ENCODE measurements at places on chromosomes 5 and 9.

DNA sequence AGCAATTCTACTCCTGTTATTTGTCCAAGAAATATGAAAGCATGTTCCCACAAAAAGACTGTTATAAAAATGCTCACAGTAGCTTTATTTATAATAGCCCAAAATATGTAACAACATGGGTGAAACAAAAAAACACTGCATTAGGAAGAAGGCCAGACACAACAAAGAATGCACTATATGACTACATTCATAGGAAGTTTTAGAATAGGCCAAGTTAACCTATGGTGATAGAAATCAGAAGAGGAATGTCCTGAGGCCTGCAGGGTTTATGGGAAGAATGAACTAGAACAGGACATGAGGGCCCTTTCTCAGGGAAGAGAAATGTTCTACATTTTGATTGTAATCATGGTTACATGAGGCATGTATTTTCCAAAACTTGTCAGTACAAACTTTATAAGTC is 24.7 kb upstream of the TAS2R1 start:
- DNase-seq, result peak; percentile 86

DNA sequence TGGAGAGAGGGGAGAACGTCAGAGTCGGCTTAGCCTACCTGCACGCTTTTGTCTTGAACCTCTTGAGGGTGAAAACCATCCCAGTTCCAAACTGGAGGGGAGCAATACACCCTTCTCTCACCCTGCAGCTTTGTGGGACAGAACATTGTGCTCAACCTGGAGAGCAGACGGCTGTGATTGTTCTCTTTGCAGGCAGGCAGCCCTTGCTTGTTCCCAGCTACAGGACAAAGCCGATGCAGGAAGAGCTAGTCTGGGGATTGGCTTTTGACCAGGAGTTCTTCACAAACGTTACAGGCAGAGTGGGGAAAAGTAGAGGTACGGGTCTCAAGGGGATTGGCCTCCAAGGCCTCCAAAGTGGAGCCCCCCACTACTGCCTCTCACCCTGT is 33.9 kb upstream of the ARHGAP26 start:
- DNase-seq, result no peak

GRCh38 chr9:138072897-138073296 is 195.3 kb downstream of the CACNA1B start:
- DNase-seq, result no peak

DNA sequence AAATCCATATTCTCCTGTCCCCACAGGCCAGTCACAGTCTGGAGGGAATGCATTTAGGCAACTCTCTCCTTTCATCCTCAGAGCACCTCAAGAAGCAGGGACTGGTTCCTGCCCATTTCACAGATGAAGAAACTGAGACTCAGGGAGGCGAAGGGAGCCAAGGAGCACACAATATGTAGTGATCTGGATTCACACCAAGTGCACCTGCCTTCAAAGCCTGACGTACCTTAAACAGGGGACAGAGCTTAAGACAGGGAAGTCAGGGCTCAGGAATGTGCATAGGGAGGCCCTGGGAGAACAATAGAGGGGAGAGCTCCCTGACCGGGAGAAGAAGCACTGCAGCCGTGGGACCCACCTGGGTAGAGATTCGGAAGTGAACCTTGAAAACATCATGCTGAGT is 83.0 kb downstream of the GABBR2 start:
- no peak for DNase-seq

GRCh38 chr5:22111320-22111719 is 741.8 kb downstream of the CDH12 start:
- no peak for DNase-seq

DNA sequence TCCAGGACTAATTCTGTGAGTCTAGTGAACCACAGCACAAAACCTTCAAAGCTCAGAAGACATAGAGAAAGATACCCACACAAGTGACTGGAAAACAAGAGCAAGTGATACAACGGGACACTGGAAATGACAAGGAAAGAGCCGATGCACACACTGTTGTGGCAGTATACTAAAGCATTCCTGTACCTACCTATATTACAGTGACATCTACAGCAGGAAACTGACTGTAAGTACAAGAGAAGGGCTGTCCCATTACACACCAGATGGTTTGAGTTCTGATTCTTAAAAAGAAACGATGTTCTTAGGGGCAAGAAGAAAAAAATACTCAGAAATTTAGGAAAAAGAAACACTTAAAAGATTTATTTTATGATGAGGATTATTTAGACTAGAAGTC is 18.5 kb downstream of the TMEM245 start:
- DNase-seq, result no peak

DNA sequence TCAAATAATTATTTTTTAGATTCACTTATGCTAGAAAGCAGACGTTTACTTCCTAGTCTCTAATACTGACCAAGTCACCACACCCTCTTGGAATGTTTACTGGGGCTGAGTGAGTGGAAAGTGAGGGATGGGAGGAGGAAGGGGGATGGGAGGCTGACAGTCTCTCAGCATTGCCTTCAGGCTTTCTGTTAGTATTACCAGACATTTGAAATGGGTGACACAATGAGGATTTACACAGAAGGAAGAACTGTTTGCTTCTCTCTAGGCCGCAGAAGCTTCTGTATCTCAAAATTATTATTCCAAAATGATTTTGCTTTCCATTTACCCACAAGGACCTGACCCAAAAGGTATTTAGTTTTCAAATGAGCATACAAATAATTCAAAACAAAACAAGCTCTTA is 232.8 kb upstream of the ZNF608 start:
- peak; percentile 42 for DNase-seq

DNA sequence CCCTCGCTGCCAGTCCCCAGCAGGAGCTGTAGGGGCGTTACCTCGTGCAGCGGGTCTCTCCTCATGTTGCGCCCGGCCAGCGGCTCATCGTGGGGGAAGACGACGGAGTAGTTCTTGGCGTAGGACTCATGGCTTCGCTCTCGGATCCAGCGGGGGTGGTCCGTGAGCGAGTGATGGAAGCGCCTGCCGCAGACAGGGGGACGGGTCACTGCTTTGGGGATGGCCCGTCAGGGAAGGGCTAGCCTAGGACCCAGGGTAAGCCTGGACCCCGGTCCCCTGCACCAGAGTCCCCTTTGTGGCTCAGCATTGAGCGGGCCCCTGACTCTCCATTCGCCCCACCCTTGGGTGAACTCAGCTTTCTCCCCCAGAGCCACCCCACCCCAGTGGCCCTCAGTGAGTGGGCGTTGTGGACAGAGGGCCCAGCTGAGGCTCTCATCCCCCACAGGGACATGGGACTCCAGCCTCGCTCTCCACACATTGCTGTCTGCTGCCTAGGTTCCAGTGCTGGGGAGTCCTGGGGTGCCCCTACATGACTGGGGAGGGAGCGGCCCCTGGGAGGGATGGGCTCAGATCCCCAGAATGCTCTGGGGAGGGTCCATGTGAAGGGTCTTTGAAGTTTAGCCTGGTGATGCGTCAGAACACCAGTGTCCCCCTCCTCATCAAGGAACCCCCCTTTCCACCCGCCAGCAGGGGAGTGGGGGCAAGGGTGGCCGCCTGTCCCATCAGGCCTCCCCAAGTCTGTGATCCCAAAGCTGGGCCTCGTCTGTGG is 29.7 kb downstream of the SARDH start:
- no peak for DNase-seq

DNA sequence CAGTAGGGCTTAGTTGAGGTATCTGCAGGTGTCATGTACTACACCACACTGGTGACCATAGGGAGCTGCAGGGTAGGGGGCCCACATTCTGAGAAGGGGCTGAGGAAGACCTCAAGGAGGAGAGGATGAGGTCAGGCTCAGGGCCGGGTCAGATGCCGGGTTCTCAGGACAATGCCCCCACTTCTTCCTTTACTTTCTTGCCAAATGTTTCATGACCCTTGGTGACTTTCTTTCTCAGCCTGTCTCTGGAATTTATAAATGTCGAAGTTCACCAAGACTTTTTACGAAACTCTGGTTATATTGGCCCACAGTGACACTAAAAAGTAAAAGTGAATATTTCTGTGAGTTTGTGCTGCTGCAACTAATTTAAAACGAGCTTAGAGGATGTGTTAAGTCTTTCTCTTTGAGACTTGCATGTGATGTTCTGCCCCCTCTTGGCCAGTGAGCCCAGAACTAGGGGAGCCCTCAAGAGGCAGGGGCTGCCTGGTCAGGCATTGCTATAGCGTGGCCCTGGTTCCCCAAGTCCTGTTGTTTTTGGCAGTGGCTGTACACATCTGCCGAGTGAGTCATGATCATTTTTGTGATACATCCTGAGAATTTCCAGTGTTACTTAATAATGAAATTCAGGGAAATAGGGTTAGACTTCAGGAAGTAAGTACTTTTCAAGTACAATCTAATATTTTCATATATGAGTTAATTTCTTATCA is 11.2 kb downstream of the ACO1 start:
- peak; percentile 92 for DNase-seq

DNA sequence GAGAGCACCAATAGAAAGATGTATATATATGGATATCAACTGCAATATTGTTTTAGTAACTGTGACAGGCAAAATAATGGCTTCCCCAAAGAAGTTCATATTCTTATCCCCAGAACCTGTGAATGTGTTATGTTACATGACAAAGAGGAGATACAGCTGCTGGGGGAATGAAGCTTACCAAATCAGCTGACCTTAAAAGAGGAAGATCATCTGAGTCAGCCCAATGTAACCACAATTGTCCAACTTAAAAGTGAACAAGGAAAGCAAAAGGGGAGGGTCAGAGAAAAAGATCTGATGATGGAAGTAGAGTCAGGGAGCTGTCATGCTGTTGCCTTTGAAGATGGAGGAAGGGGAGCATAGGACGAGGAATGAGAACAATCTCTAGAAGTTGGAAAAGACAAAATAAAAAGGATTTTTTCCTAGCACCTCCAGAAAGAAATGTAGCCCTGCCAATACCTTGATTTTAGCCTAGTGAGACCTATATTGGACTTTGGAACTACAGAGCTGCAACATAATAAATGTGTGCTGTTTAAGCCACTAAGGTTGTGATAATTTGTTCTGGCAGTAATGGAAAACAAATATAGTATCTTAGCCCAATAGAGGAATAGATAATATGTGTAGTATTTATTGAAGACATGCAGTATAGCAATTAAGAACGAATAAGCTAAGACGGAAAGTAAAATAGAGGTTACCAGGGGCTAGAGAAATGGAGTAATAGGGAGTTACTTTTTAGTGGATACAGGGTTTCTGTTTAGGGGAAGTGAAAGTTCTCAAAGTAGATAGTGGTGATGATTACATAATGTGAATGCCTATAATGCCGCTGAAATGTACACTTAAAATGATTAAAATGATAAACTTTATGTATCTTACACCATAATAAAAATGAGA is 115.9 kb downstream of the PIK3R1 start:
- DNase-seq, result peak; percentile 26

GRCh38 chr5:9059920-9060691 is 485.8 kb downstream of the SEMA5A start:
- peak; percentile 94 for DNase-seq

DNA sequence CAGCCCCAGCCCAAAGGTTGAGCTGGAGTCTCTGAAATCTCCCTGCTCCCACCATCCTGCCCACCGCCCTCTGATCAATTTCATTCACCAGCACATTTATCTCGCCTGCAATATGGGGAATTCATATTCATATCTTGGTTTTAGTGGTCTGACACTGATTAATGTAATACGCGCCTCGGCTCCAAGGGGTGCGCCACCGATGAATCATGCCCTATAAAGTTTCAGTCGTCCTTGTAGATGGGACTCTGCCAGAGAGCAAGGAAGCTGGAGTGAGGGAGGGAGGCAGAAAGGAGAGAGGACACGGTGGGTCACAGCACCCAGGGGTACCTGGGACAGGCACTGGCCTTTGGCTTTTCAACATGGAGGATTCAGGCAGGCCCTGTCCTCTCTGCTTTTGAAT is 8.9 kb downstream of the IRX1 start:
- DNase-seq, result peak; percentile 84

GRCh38 chr5:81268521-81269196 is 32.7 kb upstream of the ZCCHC9 start:
- peak; percentile 80 for DNase-seq

DNA sequence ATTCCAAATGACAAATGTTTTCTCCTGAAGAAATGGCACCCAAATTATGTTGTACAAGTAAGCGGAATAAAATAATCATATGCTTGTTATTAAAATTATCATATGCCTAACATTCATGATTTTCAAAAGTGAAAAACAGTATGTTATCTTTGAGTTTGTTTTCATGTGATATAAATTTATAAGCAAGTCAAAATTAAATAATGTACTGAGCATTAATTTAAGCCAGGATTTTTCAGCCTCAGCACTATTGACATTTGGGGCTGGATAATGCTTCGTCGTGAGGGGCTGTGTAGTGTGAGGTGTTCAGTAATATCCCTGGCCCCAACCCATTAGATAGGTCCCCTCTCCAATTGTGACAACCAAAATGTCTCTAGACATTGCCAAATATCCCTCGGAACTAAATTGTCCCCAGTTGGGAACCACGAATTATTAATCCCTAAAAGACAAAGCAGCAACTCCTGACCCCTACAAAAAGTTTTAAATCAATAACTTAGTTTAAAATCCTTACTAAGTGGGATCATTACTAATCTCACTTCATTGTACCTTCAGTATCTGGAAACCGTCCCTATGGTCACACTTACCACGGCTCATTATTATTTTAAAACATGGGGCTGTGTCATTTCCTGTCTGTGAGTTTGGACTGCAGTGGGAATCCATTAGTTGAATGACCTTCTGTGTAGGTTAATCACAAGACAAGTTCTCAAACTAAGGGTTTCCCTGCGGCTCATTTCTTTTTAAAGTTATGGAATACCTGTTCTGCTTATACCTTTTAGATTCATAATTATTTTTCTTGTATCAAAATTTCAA is 1.3 kb upstream of the NNT start:
- DNase-seq, result peak; percentile 22

DNA sequence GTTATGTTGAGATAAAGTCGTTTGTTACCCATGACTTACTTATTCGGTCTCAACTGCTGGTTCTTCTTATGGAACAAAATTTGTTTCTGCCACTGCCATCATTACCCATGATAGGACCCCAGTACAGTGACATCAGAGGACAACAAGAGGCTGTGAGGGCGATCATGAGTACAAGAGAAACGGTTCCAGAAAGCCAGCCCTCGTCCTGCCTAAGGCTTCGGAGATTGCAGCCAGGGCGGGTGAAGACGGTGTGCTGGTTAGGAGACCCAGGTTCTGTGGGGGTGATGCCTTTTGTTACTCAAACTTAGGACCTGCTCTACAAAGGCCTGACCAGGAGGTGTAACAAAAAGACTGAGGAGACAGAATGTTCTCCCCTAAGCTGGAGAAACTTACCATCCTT is 10.9 kb downstream of the FYB1 start:
- no peak for DNase-seq

GRCh38 chr5:151139646-151140045 is 17.9 kb downstream of the ANXA6 start:
- DNase-seq, result no peak

GRCh38 chr5:126499853-126500342 is 76.7 kb downstream of the GRAMD2B start:
- DNase-seq, result peak; percentile 18

GRCh38 chr5:115843444-115844130 is 1.9 kb downstream of the AP3S1 start:
- DNase-seq, result no peak

DNA sequence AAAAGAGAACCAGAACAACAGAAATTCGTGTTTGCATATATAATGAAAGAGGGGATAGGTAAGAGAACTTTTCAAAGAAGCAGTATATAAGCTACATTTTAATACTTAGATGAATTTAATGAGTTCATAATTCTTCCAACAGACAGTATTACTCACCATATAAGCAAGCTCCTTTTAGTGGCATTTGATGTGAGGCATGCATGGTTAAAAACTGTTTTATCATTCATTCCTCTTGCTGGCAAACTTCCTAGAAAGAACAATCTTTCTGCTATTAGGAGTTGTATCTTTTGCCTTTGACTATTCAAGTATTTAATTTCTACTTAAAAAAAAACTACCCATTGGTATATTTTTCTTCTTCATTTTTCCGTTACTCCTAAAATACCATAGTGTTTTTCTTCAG is 65.7 kb upstream of the EIF4EBP3 start:
- DNase-seq, result peak; percentile 60

GRCh38 chr9:133677126-133678010 is 41.2 kb downstream of the DBH start:
- DNase-seq, result no peak

Measured in fibroblast of skin of scalp (primary cell).